ENCODE measurements at places on chromosomes 7 and 10.

- no peak for DNase-seq
Observed at GRCh38 chr7:83394776-83395175, 232.1 kb upstream of the PCLO start.

GRCh38 chr10:11472158-11472753, 139.2 kb downstream of the USP6NL start:
- DNase-seq = peak; percentile 53

DNA sequence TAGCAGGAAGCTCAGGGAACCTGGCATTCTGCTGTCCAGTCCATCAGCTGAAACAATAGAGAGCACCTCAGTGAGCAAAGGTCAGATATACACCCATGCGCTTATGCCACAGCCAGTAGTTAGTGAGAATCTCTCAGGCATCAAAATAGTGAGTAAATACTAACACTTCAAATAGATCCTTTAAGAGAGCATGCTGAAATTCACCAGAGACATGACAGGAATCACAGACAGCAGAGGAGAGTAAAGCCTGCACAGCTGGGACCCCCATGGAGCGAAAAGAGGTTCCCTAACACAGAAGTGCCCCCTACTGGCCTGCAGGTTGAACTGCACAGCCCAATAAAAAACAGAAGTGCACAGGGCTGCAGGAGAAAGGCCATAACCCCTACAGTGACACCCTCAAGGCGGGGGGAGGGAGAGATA, 57.6 kb upstream of the ANTXRL start:
- DNase-seq = peak; percentile 21

DNA sequence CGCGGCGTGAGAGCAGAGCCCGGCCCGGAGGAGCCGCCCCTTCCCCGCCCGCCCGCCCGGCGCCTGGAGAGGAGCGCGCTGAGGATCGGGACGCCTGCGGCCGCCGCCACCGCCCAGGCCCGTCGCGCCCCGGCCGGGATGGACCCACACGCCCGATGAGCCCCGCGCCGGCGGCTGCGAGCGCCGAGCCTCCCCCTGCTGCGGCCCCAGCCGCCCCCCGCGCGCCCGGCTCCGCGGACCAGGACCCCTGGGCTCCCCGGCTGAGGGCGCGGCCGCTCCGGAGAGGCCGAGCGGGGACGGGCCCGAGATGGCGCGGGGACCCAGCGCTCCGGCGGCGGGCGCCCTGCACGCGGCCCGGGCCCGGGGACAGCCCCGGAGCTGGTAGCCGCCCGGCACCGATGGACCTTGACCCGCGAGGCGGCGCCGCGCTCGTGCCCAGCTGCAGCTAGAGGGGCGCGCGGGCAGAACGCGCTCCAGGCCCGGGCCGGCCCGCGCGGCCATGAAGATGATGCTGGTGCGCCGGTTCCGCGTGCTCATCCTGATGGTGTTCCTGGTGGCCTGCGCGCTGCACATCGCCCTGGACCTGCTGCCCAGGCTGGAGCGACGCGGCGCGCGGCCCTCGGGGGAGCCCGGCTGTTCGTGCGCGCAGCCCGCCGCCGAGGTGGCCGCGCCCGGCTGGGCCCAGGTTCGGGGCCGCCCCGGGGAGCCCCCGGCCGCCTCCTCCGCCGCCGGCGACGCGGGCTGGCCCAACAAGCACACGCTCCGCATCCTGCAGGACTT, 520 bp downstream of the FAM20C start:
- DNase-seq = no peak

DNA sequence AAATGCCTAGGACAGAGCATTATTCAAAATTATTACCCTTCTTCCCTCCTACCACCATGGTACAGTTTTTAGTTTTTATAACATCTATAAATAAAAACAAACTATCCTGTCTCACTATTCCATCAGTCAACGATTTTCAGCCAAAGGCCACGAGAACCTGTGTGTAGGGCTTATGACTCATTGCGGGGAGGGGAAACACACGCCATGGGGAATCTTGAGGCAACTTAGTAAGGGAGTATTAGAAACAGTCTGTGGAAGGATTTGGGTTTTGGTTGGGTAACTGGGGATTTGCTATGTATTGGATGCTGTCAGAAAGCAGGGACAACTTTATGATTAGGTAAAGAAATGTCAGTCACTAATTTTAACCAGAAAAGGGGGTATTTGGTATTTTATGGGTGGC, 14.7 kb downstream of the GPR141 start:
- peak; percentile 79 for DNase-seq

DNA sequence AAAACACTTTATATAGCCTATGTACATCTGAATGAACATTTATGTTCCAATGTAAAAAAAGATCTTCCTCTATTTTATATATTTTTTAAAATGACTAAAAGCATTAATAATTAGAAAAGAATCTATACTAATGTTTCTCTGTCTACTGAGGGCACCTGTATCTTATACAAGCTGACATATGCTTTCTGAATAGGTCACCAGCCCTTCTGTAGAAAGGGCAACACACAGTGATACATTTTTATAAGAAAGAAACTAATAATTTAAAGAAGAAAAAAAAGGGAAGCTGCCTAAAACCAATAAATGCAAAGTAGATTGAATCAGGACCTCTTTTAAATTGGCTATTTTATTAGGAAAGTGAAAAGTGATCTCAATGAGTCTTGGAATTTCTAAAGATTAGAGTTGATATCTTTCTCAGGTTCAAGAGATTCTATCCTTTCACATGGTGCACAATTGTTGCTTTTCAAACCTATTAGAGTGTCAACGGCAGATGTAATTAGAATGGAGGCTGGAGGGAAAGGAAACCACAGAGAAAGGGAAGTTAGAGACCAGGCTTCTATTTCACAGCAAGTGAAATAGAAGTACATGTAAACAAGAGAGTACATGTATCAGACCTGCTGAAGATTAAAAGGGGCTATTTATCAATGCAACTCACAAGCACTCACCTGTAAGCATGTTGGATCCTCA, 6.3 kb downstream of the MTPN start:
- DNase-seq = peak; percentile 82

GRCh38 chr7:2049782-2050510, 182.8 kb downstream of the MAD1L1 start:
- no peak for DNase-seq

- no peak for DNase-seq
Observed at GRCh38 chr7:45581271-45581780, 7.2 kb downstream of the ADCY1 start.

DNA sequence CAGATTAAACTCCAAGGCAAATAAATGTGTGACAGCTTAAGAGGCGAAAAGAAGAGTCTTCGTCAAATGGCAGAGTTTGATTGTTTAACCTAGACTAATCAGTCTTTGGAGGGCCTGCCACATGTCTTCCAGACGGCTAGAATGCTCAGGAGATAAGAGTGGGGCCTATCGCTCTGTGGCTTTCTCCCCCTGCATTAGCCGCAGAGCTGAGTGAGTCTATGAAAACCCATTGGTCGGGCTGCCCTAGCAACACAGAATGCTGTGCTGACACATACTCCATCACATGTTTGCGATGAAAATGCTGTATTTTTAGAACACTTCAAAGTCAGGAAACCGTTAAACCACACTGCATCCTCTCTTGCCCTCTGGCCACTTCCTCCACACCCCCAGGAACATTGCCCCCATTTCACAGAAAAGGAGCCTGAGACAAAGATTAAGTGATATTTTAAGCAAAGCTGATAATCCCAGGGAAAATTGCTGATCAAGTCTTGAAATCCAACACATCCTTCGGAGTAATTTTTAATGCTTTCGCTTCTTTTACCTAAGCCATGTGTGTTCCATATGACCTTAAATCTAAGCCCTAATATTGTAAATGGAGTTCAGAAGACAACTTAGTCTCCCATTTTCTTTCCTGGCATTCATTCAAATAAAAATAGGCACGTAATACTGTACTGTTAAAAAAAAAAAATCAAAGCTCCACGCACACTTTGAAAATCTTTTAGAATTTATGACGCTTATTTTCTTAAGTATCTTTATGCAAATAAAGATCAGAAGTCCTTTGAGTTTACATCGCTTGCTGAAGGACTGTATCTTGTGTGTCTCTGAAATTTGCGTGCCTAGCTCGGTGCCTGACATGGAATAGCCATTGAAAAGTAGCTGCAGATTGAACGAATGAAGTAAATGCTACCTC, 161.2 kb downstream of the CELF2 start:
- DNase-seq = peak; percentile 99

Data from MV-4-11 (cell line).